GM04504 (cell line): ENCODE measurements at places on chromosomes 5 and 9.

DNA sequence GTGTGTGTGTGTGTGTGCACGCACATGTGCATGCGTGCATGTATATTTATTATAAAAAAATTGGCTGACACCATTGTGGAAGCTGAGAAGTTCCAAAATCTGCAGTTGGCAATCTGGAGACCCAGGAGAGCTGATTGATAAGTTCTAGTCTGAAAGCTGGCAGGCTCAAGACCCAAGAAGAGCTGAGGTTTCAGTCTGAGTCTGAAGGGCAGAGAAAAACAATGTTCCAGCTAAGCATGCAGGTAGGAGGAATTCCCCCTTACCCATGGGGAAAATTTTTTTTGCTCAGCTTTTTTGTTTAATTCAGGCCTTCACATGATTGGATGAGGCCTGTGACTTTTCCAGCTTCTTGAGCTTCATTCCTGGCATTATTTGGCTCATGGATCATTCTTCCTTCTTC lies 31.2 kb upstream of the ACTBL2 start:
- no peak for DNase-seq

DNA sequence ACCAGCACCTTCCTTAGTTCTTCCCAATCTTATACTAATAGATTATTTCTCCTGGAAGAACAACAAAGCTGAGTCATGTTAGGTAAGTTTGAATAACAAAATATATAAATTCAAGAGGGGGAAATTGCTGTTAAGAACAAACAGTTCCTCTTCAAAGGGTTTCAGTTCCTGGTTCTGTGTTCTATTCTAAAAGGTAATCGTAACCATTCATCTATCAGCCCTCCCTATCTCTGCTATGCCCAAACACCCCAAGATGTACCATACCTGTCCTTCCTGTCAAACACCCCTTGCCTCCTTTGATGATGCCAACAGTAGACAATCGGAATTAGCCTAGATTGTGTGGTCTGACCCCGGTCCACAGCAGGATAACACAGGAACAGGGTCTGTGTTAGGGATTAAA lies 4.2 kb upstream of the RNF180 start:
- DNase-seq, result no peak

- DNase-seq, result no peak
Observed at GRCh38 chr5:158212917-158213316, 354.0 kb upstream of the CLINT1 start.

DNA sequence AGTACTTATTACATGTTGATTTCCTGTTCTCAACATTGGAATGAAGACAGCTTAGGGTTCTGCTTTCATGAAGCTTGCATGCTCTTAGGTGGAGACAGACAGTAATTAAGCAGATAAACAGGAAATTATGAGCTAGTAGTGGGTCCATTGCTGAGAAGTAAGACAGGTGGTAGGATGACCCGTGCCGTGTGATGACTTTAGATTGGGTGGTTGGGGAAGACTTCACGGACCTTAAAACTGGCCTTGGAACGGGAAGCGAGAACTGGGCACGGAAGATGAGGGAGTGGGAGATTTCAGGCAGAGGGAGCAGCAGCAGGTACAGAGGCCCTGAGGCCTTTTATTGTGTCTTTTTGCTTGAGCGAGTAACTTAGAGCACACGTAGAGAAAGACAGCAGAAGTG lies 27.2 kb downstream of the ABL1 start:
- no peak for DNase-seq

GRCh38 chr5:122408592-122409224 lies 96.7 kb downstream of the SNCAIP start:
- no peak for DNase-seq

DNA sequence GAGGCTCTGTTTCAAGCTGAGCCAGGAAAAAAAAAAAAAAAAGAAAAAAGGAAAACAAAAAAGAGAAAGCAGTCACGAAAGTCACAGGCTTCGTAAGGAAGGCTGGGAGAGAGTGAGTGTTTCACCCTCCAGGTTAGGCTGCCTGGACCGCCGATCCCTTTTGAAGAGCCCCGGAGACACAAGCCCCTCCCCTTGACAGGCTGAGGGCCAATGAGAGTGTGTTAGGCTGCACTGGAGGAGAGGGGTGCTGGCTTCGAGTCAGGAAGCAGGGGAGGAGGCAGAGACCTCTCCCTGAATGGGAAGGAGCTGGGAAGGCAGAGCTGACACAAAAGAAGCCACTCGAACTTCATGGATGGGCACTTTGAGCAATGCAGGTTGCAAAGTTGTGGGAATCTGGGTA lies at the start of gene NMUR2:
Gene NMUR2, minus strand, starts transcription at position 135 of the 400 bp plus-strand sequence. CDS start 166 bp downstream, outside the sequence.
- no peak for DNase-seq
